Naive thymus-derived CD4-positive, alpha-beta T cell (primary cell): ENCODE measurements at places on chromosomes 12 and 14. TPM values are rescaled to one million over a fixed set of nuclear protein-coding genes. Genes with fewer than 3 reads are reported as not detected.

DNA sequence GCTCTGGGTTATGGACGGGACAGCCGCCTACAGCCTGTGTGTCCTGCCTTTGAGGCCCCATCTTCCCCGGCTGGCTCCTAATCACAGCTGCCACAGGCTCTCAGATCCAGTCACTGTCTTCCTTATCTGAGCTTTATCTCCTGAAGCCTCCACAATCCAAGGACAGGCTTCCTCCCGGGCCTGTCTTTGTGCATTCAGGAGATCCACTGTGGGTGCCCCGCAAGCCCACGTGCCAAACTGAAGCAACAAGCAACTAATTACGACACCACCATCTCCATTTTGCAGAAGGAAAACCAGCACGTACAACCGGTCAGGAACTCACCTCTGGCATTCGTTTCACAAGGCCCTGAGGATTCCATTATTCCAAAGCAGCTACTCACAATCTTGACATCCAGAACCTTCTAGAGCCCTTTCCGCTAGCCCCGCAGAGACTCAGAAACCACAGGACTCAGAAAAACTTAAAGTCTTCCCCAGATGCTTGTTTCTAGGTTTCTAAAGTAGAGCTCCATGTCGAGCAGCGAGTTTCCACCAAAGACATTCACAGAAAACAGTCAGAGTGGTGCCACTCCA is 14.0 kb downstream of the SYNE3 start:
- no peak for DNase-seq

DNA sequence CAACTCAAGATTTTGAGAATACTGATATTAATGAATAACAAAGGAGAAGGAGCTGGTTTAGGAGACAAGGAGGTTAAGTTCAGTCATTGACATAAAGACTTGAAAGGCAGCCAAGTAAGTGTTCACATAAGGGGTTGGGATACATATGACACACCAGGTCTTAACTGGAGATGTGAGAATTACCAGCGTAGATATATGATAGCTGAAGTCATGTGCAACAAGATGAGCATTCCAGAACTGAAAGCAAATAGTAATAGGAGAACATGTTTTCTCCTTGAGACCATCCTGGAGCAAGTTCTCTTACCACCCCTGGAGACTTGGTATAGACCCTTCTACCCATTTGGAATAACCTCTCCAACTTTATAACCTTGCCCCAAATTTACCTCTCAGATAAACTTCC is 43.3 kb upstream of the NPFF start:
- DNase-seq: no peak

GRCh38 chr12:52496590-52497071 is 3.6 kb upstream of the KRT6A start:
- no peak for DNase-seq

Gene RNASE4
- total RNA-seq: 0.43 TPM

Gene ARMH4
- total RNA-seq: not detected

- DNase-seq: no peak
Measured at GRCh38 chr14:45227566-45227965, 25.4 kb downstream of the MIS18BP1 start.

- peak; percentile 58 for DNase-seq
Measured at GRCh38 chr12:111529424-111530368, 69.4 kb downstream of the ATXN2 start.

GRCh38 chr12:31590642-31591379 is at the start of gene DENND5B:
DENND5B (minus strand) TSS chr12:31591136; CDS start chr12:31590832, 304 bp downstream.
- DNase-seq: no peak

GRCh38 chr14:65476942-65477318 is 64.4 kb downstream of the FUT8 start:
- no peak for DNase-seq

- DNase-seq: no peak
Measured at GRCh38 chr14:101131451-101131916, 228.0 kb upstream of the RTL1 start.

DNA sequence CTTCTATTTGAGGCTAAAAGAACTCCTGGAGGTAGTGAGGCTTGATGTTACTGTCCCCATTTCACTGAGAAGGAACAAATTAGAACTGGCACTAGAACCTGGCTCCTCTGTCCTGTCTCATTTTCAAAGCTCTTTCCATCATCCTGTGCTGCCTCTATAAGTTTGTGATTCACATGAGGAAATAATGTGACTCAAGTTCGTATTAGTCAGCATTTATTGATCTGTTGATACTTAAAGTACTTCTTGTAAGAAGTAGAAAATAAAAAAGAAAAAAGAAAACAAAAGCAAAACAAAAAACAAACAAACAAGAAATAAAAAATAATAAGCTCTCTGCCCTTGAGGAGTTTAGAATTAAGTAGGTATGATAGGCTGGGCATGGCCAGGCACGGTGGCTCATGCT is 2.3 kb upstream of the ESPL1 start:
- no peak for DNase-seq

DNA sequence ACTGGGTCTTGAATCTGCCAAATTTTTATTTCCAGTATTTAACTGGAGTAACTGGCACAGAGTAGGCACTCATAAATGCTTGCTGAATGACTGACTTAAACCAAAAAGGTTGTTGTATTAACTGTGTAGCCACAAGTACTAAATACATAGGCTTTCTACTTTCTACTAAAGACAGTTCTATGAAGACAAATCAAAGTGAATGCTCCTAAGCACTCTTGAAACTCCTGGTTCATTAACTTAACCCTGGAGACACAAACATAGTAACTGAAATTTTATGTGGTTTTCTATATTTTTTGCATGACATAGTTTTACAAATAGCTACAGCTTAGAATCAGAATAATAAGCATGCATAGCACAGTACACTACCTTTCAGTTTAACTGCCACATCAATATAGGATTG is 70.4 kb downstream of the TXNDC16 start:
- no peak for DNase-seq

GRCh38 chr14:104677512-104678332 is 11.7 kb upstream of the INF2 start:
- DNase-seq: peak; percentile 86

DNA sequence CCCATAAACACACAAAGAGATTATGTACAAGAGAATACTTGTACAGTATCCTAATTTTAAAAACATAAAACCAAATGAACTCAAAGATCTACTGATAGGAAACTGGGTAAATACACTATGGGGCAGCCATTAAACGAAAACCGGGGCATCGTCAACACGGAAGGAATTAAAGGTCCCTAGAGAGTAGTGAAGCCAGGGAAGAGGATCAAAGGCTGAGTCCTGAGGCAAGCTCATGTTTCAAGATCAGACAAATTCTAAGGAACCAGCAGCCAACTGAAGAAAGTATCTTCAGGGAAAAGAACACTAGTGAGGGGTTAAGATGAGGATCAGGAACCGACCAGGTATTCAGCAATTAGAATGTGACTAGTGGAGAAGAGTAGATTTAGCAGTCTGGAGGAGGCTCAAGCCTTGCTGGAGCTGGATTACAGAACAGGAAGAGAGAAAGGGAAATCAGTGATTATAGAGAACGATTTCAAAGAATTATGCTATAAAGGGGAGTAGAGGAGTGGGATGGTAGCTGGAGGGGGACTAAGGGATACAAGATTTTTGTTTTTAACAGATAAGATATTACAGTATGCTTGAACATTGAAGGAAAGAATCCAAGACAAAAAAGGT is 23.7 kb downstream of the SEL1L start:
- no peak for DNase-seq

Gene COPZ1
- 141 and 143 TPM in 2 replicates for total RNA-seq

- no peak for DNase-seq
Measured at GRCh38 chr14:104936361-104937155, 11.9 kb downstream of the PLD4 start.

- no peak for DNase-seq
Measured at GRCh38 chr14:37480446-37481290, 114.4 kb downstream of the FOXA1 start.

DNA sequence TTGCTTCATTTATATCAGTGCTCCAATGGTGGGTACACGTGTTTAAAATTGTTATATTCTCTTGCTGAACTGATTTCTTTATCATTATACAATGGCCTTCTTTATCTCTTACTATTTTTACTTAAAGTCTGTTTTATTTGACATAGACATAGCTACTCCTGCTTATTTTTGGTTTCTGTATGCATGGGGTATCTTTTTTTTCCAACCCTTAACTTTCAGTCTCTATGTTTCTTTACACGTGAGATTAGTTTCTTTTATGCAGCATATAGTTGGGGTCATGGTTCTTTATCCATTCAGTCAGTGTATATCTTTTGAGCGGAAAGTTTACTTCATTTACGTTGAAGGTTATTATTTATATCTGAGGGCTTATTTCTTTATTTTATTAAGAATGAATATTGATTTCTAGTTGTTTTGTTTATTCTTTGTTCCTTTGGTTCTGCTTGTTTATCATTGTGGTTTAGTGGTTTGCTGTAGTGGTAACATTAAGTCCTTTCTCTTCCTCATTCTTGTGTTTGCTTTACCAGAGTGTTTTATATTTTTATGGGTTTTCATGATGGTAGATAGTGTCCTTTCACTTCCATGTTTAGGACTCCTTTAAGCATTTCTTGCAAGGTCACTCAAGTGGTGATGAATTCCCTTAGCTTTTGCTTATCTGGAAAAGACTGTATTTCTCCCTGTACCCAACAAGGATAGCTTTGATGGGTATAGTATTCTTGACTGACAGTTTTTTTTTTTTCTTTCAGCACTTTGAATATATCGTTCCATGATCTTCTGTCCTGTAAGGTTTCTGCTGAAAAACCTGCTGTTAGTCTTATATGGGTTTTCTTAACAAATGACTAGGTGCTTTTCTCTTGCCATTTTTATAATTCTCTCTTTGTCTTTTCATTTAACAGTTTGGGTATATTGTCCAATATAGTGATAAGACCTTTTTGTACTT is 38.3 kb upstream of the FAR2 start:
- DNase-seq: no peak

Gene REP15
- total RNA-seq: not detected

- peak; percentile 88 for DNase-seq
Measured at GRCh38 chr14:23095196-23096108, at the start of gene C14orf119. C14orf119 (plus strand) TSS chr14:23095505; CDS start chr14:23097659, 2,154 bp downstream.

Gene HNRNPC
- 535 TPM for total RNA-seq

DNA sequence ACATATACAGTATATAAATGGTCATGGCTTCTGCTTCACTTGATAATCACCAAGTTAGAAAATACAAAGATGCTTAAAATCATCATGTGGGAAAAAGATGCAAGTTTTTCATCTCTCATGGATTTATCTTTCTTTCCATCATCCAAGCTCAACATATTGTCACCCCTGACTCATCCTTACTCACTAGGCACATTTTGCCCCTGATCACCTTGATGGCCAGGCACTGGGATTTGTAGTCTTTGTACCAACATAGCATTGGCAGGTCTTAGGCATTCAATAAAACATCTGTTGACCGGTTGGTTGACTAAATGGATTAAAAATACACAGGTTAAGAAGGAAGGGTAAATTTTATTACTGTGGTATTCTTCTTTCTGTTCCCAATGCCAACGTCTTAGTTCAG is 28.1 kb downstream of the KLHDC2 start:
- DNase-seq: no peak

- no peak for DNase-seq
Measured at GRCh38 chr12:18895946-18896345, 158.0 kb downstream of the CAPZA3 start.

GRCh38 chr14:41899416-41899815 is 292.7 kb downstream of the LRFN5 start:
- DNase-seq: no peak

DNA sequence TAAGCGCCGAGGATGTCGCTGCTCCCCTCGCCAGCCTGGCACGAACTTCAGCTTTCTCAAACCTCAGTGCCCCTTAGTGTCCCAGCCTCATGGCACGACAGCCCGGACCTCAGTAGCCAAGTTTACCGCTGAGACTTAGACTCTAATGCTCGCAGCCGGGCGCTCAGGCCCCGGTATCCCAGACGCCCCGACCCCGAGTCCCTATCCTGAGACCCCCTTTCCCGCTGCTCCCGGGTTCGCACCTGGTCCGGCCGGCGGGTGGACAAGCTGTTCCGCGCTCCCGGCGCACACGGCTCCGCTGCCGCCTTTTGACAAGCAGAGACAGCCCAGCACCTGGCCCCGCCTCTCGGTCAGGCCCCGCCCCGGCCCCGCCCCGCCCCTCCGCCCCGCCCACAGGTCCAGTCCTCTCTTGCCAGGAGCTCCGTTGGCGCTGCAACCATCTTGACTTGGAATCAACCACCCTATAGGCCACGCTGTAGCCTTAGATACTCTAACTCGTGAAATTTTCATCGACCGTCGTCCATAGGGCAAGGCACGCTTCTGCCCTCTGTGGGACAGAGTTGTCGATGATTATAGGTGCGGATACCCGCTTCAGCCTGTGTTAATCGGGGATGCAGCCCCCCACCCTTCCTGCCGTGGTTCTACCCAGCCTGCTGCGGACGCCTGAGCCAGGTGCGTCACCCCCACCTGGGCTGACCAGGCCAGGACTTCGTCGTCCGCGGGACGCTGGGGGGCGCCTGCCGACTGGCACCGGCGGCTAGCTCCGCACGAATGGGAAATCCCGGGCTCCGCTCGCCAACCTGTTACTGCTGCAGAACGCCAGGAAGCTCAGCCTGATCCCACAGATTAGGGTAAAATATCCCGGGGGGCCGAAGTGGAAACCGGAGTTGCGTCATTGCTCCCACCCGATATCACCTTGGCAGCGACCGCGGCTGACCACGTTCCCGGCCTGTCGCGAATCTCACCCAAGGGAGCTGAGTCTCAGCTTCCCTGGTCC is at the start of gene VDR:
TSS of gene VDR (minus strand) at position 282 of the 997 bp plus-strand sequence. CDS start 25,881 bp downstream, outside the sequence.
- DNase-seq: peak; percentile 65

- DNase-seq: peak; percentile 56
Measured at GRCh38 chr14:23478109-23478759, 8.7 kb downstream of the NGDN start.

DNA sequence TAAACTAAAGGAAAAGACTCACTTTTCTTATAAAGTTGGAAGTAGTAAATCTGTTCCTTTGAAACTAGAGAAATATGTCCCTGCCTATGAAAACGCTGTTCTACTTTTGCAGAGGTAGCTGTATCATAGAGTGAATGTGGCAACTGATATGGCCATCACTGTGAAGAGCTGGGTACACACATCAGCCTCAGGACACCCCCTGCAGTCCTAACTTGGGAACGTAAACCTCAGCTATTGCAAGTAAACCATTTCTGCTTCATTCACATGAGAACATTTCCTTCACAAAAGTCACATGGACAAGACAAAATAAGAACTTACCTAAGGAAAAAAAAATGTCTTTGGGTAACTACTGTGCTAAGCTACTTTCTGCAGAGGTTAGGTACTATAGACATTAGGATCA is 233.3 kb upstream of the PPFIA2 start:
- peak; percentile 61 for DNase-seq

Gene BICDL1
- total RNA-seq: 156 TPM

Gene CYP27B1
- total RNA-seq: 2.5 and 4.2 TPM in 2 replicates

DNA sequence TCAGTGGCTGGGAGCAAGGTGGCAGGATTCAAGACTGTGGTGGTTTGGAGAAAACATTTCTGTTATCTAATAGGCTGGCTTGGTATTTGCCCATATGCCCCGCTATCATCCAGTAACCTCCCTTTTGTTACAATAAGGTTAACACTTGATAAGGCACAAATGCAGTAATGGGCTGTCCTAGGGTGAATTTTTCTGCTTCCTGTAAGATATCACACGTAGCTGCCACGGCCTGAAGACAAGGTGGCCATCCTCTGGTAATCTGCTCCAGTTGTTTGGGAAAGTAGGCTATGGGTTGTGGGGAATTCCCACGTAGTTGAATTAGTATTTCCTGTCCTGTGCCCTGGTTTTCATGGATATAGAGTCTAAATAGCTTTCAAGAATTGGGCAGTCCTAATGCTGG is 23.1 kb downstream of the ANG start:
- no peak for DNase-seq

- no peak for DNase-seq
Measured at GRCh38 chr14:102182936-102183619, 43.4 kb downstream of the WDR20 start.

Gene SLC39A2
- not detected for total RNA-seq
